T1000 (cell line): ENCODE measurements at places on chromosomes 16 and 17.

DNA sequence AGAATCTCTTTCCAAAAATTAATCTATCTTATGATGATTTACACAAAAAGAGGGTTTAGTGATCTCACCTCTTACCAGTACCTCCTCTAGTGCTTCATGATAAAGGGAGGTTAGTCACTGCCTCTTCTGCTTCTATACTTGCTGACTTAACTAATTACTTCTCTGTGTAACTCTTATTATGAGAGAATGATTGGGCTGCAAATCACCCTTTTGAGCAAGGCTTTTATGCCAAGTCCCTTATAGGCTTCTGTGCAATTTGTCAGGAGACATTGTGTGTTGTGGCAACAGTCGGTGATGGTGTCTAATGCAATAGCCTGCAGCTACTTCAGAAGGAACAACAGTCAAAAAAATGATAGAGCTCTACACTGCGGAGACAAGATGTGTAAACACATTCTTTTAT, 1568.1 kb upstream of the GOT2 start:
- no peak for DNase-seq

DNA sequence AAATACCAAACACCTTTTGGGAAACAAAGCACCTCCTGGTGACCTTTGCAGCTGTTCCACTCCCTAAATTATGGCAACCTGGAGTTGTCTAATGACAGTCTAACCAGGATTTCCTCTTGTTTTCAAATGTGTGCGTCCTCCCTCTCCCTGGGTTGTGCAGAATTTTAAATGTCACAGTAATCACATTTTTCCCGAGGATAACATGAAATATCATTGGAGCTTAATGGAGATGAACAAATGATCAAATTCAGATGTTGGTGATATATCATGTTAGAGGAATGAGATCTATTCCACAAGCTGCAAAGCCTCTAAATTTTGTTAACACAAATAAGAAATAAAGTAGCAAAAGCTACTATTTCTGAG, 86.9 kb upstream of the HLF start:
- no peak for DNase-seq

GRCh38 chr17:50647187-50647586, 12.5 kb downstream of the ABCC3 start:
- DNase-seq = no peak

DNA sequence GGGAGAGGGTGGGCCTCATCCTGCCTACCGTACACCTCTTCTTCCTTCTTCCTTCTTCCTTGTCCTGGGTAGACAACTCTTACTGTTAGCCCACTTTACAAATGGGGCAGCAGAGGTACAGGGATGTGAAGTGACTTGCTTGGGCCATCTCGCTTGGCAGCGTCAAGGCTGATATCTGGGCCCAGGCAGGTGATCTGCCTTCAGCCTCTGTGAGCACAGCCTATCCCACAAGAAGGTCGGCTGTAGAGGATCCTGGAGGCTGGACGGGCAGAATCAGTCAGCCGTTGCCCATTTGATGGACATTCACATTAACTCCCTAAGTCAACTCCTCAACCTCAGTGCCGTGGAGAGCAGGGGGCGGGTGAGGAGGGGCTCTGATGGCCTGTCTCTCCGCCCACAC, 317.3 kb downstream of the CPPED1 start:
- DNase-seq = no peak

- no peak for DNase-seq
These were observed 92.5 kb upstream of the RBL2 start for GRCh38 chr16:53341792-53342191.

- no peak for DNase-seq
These were observed 64.8 kb downstream of the SPECC1 start for GRCh38 chr17:20074001-20074400.

GRCh38 chr17:44842748-44843147, 4.9 kb upstream of the HIGD1B start:
- DNase-seq = no peak

DNA sequence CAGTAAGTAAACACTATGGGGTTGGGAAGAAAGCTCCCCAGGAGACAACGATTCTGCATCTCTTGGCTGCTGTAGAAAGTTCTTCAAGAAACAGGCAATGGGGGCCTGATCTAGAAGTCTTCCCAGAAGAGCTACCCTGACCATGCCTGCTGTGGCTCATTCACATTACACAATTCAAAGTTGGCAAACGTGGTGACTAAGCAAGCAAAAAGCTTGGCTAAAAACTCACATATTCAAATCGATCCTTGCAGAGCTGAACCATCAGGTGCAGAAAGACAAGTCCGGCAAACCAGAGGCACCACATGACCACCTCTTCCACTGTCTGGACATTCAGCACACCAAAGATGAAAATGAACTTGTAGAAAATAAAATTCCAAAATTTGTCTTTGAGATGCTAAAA, 16.1 kb downstream of the AMFR start:
- no peak for DNase-seq

- DNase-seq = no peak
These were observed 72.9 kb upstream of the CHMP6 start for GRCh38 chr17:80918731-80919130.

DNA sequence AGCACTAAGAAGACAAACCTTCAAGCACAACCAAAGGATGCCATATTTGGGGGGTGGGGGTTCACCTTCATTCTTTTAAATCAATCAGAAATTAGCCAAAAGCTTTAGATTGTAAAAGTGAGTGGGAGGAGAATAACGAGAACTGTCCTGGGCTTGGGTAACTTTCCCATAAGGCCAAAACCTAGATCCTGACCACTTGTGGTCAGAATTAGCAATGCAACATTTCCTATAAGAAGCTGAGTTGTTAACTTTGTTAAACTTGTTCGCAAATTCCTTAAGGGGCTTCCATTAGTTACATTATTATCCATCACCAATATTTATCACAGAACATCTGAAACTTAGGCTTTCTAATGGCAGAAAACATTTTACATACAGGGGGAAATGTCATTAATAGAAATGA, 25.1 kb downstream of the STAT5B start:
- no peak for DNase-seq

- DNase-seq = no peak
These were observed 51.6 kb downstream of the ACTG1 start for GRCh38 chr17:81460856-81461460.

DNA sequence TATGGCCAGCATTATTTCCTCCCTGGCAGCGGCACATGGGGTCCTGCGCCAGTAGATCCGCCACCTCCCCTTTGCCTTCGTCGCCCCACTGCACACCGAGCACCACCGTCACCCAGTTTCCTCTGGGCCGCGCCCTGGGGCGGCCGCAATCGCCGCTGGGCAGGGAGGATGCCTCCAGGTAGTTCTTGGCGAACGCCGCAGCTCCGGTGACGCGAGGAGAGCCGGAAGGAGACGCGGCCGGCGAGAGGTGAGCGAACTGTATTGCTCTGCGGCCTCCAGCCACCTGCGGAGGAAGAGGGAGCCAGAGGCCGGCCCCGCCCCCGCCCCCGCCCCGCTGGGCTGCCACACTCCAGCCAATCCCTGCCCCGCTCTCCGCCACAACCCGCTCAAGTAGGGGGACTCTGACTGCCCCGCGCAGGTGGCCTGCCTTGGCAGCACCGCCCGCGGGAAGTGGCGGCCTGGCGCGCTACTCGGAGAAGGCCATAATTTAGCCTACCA, 11.8 kb upstream of the SLFN13 start:
- no peak for DNase-seq

GRCh38 chr17:35245196-35245486, 2.3 kb downstream of the SLFN5 start:
- no peak for DNase-seq

DNA sequence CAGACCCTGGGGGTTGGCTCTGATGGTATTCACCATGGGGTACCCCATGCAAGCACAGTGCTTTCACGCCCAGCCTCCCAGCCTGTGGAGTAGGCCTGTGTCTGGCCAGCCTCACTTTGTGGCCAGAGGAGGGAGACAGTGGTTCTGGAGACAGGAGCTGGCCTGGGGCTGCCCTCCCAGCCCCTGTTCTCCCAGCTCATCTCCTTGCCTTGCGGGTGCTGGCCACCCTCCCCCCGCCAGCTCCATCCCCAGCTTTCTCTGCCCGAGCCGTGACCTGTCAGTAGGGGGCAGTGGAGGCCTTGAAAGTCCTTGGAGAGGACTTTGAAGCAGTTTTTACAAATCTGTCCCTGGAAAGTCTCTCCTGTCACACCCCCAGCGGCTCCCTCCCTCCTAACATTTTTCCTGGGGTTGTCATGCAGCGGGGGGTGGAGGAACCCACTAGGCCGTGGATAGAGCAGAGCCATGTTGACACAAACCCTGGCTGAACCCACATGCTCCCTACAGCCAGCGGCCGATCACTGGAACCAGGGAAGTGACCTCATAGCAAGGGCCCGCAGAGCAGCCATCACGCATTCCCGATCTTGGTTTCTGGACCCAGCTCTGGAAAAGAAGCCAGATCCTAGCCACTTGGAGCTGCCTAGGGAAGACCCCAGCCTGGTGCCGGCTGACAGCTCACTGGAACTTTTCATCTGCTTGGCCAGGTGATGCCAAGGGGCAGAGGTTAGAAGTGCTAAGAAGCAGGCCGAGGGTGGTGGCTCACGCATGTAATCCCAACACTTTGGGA, 289.4 kb downstream of the SEC14L1 start:
- DNase-seq = peak; percentile 93

GRCh38 chr16:2468233-2468724, 2.8 kb upstream of the NTN3 start:
- peak; percentile 40 for DNase-seq

GRCh38 chr17:77841742-77842527, 116.6 kb upstream of the TNRC6C start:
- no peak for DNase-seq

DNA sequence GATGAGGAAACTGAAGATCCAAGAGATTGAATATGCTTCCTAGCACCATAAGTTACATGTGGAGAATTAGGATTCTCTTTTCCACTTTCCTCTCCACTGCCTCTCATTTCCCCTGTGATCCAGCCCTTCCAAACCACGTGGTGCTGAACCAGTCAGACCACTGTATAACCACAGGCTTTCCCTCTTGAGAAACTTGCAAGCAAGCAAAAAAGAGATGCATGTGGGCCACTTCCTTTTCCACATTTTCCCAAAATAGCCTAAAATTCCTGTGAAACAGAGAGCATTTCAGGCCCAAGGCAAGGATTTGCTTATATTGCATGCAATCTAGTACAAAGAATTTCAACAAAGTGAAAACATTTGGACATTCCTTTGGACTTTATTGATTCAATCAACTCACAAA, 59.3 kb upstream of the KSR1 start:
- no peak for DNase-seq

DNA sequence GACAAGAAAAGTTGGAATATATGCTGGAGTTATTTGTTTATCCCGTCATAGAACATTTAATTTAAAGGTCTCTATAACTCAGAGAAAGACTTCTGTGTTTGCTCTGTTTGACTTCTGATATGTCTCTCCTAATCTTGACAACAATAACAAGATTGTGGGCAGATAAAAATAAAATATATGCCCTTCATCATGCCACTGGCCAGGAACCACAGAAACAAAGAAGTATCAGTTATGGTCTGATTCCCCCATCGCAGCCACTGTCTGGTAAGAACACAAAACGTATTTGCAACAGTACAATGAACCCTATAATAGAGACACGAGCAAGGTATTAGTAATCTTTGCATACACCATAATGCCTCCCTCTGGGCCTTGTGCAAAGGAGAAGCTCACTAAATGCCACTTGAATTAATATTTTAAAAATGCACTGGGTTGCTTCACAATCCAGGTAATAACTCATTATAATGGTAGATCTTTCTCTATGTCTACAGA, 1498.3 kb downstream of the CDH11 start:
- no peak for DNase-seq
